T-helper 9 cell (primary cell): ENCODE measurements at places on chromosomes 7 and 10.

DNA sequence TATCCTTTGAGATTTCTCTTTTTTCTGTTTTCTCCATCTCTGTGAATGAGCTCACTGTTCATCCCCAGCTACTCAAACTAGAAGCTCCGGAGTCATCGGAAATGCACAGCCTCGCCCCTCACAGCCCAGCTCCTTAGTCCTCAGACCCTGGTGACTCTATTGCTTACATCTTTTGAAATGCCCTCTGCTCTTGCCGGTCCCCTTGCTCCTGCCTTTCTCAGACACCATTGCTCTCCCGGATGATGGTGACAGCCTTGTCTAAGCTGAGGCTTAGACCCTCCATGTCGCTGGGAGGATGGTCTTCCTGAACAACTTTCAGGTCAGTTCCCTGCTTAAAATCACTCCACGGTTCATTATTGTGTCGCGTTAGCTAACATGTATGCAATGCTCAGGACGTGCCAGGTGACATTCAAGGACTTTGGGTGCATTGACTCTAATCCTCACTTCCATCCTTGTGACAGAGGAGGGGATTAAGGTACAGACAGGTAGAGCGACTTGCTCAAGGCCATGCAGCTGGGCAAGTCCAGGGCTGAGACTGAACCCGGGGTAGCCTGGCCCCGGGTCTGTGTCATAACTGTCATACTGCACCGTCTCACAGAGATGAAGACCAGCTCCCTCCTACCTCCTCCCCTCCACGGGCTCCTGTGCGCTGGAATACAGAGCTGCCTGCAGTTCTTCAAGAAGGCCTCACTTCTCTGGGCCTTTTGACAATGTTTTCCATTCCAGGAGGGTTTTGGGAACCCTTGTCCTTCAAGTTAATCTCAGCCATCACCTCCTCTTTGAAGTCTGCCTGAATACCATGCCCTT, 4.3 kb upstream of the UCMA start:
- no peak for DNase-seq

DNA sequence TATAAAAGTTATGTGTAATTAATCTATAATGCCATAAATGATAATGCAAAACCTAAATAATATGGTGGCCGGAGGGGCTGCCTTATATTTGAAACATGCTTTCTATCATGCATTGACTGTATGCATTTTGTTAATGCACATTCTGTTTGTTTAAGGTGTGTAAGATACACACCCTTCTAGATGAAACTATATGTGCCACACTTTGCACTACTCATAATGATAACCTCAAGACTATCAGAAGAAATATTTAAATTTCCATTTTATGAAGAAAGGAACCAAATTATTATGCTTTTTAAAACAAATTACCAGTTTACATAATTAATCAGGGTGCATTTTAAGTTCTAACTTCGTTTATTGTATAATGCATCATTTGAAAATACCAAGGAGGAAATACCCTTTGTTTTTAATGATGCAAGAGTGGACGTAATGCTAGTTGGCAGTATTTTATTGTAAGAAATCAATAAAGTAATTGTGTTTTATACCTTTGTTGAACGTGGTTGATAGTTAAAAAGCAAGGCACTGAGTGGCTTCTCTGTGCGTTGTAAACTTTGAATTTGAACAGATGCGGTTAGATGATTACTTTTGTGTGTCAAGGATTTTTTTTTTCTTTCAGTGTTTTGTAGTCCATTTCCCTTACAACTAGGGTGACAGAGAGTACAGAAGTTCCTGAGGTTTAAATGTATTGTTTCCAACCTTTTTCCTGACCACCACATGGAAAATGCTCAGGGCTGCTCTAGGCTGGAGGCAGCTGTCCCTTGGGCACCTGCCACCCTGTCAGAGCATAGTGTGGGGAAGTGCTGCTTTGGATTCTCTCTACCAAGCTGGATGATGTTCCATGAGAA, 21.6 kb downstream of the NRBF2 start:
- no peak for DNase-seq

GRCh38 chr7:15489383-15489782, 72.4 kb downstream of the AGMO start:
- no peak for DNase-seq

GRCh38 chr10:64859911-64860310, 1338.7 kb downstream of the REEP3 start:
- DNase-seq: no peak

DNA sequence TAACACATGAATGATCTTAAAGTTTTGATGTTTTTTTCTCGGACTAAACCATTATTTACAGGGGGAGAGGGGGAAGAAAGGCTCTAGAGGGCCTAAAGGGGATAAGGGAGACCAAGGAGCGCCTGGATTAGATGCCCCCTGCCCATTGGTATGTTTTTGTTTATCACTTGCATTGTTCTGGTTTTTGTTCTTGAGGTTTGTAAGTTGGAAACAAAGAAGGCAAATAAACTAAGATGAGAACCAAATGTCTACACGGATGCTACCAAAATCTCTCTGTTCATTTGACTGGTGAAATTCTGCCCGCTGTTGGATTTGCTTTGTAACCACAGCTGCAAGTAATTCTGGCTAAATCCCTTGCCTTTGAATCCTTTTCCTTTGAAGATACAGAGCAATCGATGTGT, 99.8 kb upstream of the MACROH2A2 start:
- no peak for DNase-seq

GRCh38 chr7:113308399-113308798, 190.0 kb upstream of the SMIM30 start:
- DNase-seq: no peak

GRCh38 chr7:139908792-139909191, 79.7 kb downstream of the TBXAS1 start:
- DNase-seq: no peak

DNA sequence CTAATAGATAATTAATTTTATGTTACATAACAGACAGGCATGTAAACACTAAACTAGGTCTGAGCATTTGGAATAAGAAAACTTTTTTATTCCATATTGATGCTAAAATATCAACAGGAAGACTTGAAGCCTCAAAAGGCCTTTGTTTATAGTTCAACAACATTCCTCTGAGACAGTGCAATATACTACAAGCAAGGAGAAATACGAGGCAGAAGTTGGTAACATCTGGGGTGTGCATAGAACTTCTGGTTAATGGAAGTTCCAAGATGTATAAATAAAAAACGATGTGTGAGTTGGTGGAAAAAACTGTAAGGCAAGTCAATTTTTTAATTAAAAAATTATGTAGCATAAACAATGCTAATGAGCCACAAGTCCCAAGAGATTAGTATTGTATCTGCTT, 139.6 kb downstream of the SKAP2 start:
- no peak for DNase-seq

GRCh38 chr7:74479066-74479781, 25.5 kb downstream of the GTF2IRD1 start:
- DNase-seq: no peak

GRCh38 chr7:129386506-129386905, 47.7 kb upstream of the STRIP2 start:
- no peak for DNase-seq

GRCh38 chr10:127552446-127552845, 3.3 kb downstream of the NPS start:
- DNase-seq: no peak

- no peak for DNase-seq
Observed at GRCh38 chr7:152333134-152333533, 102.7 kb downstream of the KMT2C start.

DNA sequence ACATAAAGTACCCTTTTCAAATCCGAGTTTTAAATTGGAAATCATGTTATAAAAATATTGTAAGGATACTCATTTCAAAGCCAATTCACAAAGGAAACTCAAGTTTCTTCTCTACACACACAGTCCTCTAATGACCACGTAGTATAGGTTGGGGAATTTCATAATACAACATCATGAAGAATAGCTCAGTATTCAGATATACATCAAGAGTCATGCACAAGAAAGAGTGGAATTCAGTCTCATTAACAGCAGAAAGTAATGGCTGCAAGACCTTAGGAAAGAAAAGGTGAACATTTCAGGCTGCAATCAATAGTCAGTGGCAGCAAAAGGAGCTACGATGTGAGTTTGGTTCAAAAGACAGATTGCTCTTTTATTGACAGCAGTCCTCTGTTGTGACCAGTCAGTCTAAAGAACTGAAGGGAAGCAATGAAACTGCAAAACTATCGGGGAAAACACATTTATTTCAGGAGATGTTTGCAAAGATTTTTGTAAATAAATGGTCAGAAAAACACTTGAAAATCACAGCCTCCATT, 317.2 kb downstream of the IPMK start:
- no peak for DNase-seq

- DNase-seq: no peak
Observed at GRCh38 chr7:81819861-81820260, 50.0 kb upstream of the HGF start.

DNA sequence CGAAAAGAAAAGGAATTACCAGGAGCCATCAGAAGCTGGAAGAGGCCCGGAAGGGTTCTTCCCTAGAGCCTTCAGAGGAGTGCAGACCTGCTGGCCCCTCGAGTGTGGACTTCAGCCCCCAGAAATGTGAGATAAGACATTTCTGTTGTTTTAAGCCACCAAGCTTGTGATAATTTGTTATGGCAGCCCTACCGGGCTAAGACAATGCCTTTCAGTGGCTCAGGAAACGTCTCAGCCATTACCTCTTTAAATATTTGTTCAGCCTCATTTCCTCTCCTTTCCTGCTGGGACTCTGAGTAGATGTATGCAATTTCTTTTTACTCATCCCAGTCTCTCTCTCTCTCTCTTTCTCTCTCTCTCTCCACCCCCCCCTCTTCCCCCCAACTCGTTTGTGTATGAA, 174.7 kb upstream of the GRB10 start:
- DNase-seq: no peak

DNA sequence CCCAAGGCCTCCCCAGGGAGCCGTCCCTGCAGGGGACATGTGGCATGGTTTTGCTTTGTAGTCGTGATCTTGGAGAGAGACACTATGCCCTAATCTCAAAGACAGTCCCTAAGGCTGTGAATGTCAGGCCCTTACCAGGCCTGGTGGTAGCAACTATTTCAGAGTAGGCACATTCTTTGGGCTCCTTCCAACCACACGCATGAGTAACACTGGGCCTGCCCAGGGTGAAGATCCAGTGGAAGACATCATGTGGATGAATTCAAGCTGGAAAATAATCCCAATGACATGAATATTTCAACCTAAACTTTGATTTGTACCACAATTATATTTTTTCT, 39.5 kb upstream of the INSIG1 start:
- no peak for DNase-seq

- DNase-seq: no peak
Observed at GRCh38 chr10:80457554-80458262, 3.6 kb downstream of the TSPAN14 start.

DNA sequence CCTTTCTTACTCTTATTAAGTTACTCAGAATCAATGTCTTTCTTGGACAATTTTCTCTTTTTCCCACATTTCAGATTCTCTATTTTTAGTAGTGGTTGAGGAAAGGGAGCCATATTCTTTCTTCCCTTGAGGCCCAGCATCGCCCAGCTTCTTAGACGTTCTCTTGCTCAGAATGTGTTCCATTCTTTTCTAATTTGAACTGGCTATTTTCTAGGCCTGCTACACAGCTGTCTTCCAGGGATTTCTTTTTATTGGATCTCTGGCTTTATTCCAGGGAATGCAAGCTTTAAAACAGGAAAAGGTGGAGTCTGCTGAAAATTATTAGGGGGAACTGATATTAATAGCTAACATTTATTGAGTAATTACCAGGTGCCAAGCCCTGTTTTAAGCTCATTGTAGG, 58.3 kb downstream of the WIPF3 start:
- no peak for DNase-seq

GRCh38 chr7:152180587-152180986, 155.1 kb downstream of the GALNT11 start:
- no peak for DNase-seq

DNA sequence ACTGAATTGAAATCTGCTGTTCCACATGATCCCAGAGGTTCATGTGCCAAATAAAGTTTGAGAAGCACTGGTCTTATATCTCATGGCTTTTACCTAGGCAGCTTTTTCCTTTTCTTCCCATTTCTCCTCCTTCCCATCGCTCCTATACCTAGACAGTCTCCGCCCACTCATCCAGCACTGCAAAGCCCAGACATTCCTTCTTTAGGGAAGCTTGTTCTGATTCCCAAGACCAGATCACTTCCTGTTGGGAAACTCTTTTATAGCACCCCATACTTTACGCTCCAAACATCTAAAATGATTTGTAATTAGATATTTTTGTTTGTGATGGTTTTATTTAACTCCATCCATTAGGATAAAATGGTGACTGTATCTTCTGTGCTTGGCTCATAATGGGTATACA, 75.9 kb downstream of the BMPER start:
- DNase-seq: no peak

DNA sequence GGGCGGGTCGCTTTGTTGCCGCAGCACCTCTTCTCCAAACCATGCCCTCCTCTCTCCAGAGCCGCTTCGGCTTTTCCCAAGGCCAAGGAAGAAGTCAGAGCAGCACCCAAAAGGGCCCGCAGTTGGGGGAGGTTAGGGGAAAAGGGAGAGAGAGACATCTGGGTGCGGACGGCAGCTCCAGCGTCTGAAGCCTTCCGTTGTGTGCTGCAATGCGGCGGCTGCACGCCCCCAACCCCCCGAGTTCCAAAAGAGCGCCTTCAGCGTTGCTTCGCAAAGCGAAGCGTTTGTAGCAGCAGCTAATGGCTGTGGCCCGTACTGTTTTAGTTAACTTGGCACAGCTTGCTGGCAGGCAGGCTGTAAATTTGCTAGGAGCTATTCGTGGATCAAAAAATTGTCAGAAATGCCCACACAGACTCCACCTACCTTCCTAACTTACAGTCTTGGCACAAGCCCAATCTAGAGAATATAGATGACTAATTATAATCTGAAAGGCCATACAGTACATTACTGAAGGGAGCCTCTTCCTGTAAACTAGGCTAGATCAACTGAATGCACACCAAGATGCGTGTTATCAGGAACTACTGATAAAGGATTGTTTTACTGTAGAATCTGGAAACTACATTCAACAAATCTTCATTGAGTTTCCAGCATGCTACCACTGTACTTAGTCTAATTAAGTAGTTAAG, 1.1 kb upstream of the KBTBD2 start:
- DNase-seq: peak; percentile 21

- DNase-seq: no peak
Observed at GRCh38 chr10:131825150-131825848, 75.5 kb upstream of the PPP2R2D start.

GRCh38 chr10:15863323-15863722, 3.0 kb upstream of the MINDY3 start:
- DNase-seq: no peak

DNA sequence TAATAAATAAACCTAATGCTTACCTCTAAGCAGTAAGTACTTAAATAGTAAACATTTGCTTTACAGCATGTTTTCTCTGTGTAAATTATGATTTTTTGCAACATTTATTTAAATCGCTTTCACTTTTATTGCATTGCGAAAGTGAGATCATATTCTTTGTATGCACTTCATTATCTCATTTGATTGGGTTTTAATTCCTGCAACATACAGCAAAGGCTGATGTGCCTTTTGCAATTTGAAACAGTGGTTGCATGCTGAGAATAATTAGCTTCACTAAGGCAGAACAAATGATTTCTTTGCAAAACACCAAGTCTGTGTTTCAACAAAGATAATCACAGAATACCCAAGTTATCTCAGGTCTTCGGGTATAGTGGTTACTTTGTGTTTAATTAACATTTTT, 16.3 kb upstream of the THSD7A start:
- DNase-seq: no peak
